ENCODE measurements at places on chromosomes 7 and 10.

DNA sequence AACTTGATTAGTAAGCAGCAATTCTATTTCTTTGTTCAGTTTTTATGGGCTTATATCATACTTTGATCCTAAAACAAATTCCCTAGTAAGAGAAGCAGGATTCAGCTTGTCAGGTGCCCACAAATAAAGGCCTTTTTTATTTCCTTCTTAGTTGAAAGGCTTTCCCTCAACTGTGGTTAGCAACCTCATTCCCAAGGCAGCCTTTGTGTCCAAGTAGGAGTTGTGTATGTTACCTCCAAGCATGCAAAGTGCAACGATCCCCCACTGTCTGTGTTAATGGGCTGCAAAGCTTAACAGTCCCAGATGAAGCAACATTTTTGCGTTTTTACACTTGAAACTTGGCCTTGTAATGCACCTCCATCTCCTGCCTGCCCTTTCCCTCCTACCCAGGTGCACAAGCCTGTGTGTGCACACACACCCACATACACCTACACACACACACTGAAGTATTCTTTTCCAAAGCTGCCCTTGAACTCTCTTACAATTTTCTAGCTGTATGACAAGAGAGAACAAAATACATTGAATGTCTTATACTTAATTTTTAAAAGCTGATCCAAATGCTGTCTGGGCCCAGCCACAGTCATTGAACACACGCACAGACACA, 278.2 kb downstream of the SNX13 start:
- no peak for DNase-seq

DNA sequence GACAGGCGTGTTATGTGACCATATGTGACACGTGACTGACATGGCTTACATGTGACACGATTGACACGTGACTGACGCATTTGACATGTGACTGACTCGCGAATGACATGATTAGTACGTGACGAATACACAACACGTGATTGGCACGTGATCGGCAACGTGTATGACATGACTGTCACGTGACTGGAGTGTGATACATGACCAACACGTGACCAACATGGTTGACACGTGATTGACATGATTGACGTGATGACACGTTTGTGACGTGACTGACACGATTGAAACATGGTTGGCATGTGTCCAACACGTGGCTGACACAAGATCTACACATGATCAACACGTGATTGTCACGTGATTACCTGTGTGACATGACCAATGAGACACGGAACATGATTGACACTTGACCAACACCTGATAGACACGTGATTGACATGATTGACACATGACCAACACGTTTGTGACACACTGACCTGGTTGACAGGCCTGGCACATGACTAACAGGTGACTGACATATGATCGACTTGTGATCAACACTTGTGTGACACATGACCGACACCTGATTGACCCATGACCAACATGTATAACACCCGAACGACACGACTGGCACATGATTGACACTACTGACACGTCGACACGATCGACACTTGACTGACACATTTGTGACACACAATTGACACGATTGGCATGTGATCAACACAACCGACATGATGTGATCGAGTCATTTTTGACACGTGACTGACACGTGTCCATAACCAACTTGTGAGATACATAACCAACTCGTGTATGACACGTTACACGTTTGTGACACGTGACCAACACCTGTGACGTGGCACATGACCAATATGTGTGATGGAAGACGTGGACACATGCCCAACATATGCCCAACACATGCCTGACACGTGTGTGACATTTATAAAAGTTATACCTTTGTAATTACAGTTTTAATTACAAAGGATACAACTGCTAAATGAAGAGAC, 21.1 kb downstream of the CRPPA start:
- no peak for DNase-seq

DNA sequence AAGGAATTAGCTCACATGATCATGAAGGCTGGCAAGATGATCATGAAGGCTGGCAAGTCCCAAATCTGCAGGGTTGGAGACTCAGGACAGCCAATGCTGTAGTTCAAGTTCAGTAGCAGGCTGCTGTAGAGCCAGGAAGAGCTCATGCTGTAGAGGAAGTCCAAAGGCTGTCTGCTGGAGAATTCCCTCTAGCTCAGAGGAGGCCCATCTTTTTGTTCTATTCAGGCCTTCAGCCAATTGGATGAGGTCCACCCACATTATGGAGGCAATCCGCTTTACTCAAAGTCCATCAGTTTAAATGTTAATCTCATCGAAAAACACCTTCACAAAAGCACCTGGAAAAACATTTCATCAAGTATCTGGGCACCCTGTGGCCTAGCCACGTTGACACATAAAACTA, 24.8 kb upstream of the FAM171A1 start:
- DNase-seq, result no peak

DNA sequence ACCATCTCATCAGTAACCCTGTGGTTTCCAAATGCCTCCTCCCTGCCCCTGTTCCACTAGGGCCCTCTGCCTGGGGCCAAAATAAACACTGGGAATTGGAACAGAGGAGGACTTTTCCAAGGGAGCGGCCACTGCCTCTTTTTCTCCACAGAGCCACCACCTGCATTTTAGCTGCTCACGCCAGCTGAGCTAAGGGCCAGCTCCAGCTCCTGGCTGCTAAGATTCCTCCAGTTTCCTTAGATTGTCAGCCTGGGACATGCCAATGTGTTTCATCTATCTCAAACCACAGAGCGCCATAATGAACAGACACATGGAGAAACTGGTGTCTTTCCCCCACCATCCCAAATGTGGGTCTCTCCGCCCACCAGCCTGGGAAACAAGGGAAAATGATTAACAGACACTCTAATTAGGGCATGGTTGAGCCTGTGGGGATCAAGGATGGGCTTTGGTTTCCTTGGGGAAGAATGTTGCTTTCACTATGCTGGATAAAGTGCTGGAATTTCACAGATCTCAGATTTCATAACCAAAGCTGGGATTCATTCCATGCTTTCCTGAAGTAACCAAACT, 52.2 kb downstream of the ASB13 start:
- no peak for DNase-seq

GRCh38 chr10:78740976-78741915, 327.5 kb upstream of the ZMIZ1 start:
- DNase-seq, result no peak

DNA sequence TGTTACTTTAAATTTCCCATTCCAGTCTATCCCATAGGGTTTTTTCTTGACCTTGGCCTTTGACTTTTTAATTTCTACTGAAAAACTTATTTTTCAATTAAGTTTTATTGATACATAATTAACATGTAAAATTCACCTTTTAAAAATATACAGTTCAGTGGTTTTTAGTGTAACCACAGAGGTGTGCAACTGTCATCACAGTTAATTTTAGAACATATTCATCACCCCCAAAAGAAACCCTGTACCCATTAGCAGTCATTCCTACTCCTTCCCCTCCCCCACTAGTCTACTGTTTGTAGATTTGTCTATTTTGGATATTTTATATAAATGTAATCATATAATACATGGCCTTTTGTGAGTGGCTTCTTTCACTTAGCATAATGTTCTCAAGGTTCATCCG, 96.5 kb upstream of the GJD4 start:
- no peak for DNase-seq

- DNase-seq, result no peak
Observed at GRCh38 chr10:34292194-34292565, 522.9 kb downstream of the PARD3 start.

GRCh38 chr7:40211276-40212003, 76.6 kb downstream of the SUGCT start:
- no peak for DNase-seq

- no peak for DNase-seq
Observed at GRCh38 chr10:122113161-122113944, 124.4 kb downstream of the TACC2 start.

GRCh38 chr10:113764582-113764981, 13.1 kb downstream of the PLEKHS1 start:
- DNase-seq, result no peak

DNA sequence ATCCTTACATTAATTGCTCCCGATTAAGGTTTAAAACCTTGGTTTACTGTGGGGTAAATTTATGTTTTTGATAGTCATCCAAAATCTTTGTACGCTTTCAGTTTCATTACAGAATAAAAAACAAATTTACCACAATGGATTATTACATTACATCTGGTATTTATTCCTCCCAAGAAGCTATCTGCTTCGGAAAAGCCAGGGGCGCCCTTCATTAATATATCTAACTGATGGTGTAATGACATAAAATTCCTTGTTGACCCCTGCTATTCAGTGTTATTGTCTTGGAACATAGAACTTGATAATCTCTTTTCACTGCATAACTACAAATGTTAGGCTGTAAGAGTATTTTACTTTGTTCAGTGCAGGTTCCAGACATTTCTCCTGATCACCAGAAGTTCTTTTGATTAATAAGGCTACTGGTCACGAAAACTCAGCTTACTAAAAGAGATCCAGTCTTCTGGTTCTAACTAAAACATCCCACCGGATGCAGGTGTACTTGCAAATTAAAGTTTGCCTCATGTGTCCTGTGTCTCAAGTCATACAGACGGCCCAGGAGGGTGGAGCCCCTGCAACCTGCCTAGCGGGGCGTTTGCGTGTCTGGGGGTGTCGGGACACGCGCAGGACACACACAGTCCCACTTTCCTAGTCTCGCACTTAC, 581 bp upstream of the GLCCI1 start:
- DNase-seq, result no peak

DNA sequence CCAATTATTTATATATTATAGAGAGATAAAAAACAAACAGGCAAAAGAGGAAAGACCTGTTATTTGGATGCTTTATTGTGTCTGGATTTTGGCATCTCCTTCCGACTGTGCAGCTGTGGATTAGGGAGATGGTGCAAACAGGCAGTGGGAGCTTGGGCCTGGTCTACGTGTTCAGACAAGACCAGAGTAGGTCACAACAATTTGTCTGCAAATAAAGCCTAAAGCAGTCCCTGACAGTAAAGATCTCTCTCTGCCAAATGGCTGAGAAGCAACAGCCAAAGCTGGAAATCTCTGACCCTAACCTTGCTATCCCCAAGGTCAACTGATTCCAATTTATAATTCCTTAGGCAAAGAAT, 82.0 kb downstream of the ABLIM1 start:
- no peak for DNase-seq

DNA sequence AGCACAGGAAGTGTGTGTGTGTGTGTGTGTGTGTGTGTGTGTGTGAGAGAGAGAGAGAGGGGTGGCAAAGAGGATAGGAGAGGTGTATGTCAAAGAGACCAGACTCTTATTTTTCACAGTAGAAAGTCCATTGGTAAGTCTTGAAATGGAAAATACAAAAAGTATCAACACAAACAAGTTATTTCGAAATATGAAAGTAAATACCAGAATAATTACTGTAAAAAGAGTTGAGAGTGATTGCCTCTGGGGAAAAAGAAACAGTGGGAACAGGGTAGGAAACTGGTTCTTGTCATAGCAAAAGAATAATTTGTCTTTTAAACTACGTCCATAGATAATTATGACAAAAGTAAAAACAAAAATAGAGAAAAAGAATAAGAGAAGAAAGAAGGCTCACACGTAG, 29.0 kb upstream of the EIF5AL1 start:
- no peak for DNase-seq

DNA sequence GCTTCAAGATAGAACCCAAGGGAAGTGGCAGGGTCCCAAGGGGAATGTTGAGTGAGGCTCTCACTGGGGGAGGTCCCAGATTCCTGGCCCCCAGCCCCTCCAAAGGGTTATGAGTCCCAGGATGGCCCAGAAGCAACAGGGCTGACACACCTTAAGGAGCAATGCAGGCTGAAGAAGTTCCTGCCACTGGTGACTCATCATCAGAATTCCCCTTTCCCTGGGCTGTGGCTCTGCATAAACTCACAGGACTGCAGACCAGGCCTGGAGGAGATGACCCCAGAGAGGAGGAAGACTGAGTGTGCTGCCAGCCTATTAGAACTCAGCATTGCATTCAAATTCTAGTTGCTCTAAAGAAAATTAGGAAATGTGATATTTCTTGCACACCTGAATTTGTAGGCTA, 126.7 kb downstream of the DPP6 start:
- DNase-seq, result no peak

DNA sequence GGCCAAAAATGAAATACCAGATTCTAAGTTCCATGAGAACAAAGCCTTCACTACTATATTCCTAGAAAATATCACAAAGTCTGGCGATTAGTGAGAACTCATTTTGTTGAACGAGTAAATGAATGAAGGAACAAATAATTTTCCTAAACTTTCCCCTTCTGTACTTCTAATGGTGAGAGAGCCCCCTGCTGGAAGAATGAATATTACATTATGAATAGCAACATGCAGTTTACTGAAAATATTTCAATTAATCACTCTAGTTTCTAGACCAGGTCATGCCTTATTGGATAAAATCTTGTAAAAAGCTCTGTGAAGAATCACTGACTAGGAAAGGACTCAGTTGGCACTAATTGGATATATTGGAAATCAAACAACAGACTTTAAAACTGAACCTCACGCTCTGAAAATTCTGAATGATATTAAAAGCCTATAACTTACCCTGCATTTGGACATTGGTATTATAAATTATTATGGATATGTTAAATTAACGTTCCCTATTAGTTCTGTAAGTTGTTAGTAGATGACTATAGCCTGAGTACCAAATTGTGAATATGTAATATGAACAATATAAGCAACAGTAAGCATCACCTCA, 32.4 kb upstream of the MTPN start:
- DNase-seq, result no peak

GRCh38 chr10:48799341-48800006, 114.8 kb downstream of the WDFY4 start:
- no peak for DNase-seq

- DNase-seq, result no peak
Observed at GRCh38 chr10:128274938-128275337, 148.7 kb upstream of the MKI67 start.

DNA sequence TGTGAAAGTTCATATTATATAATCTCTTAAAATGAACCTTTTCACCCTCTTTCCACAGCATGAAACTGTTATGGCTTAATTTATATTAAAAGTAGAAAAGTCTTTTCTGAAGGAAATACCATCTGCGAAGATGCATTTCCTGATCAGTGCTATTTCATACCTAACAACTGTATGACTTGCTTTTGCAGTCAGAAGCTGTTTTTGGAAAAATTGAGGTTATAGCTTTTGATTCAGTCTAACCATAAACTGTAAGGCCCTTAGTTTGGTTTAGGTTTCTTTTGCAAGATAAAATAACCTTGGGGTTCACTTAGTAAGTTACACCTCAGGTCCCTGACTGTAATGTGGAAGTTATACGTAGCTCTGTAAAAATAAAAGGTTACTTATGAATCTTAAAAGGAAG, 22.7 kb upstream of the PARP12 start:
- DNase-seq, result no peak

- peak; percentile 27 for DNase-seq
Observed at GRCh38 chr7:94052398-94053180, 48.4 kb upstream of the BET1 start.
